ENCODE measurements at places on chromosomes 16 and 17. TPM values are rescaled to one million over a fixed set of nuclear protein-coding genes. Genes with fewer than 3 reads are reported as not detected.

- H3K4me1 ChIP-seq: no peaks in the 10 kb centered on the region
- H3K27ac ChIP-seq: no peak overlapping the region
- H3K4me3 ChIP-seq: no peak overlapping the region
- no peaks in the 10 kb centered on the region for H3K27me3 ChIP-seq
Measured at GRCh38 chr16:69497876-69498596, 67.7 kb upstream of the NFAT5 start.

GRCh38 chr17:57708410-57708809 lies 36.7 kb downstream of the CCDC182 start:
- no peaks in the 10 kb centered on the region for H3K36me3 ChIP-seq
- DNase-seq: no peak
- no peaks in the 10 kb centered on the region for H3K27me3 ChIP-seq
- no peaks in the 10 kb centered on the region for H3K4me1 ChIP-seq
- no peak overlapping the region for H3K4me3 ChIP-seq

DNA sequence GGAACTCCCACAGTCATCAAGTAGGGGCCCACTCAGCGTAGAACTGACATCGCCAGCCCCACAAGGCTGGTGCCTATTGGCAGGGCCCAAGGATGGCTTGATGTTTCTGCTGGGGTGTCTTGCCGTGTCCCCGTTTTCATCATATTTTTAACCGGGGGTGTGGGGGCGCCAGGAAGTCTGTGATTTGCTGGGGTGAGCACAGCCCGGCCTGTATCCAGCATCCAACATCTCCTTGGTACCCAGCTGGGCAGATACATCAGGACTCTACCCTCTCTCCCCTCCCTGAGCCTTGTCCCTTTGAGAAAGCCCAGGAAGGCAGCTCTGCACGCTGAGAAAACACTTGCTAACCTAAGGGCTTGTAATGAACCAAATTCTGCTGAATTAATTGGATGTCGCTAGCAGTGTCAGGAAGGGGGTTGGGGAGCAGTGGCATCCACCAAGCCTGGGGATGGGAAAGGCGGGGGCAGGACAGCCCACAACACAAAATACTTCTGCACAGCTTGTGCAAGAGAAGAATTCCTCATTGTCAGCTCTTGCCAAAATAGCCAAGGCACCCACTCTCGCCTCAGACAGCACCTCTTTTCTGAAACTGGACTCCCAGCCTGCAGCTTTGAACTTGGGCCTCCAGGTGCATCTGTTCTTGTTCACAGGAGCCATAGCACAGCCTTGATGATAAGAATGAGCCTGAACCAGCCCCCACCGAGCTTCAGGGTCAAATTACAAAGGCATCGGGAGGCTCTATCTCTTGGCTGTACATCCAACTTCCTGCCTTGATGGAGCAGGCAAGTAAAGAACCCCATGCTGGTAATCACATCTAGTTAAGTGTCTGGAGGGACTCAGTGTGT lies 63.7 kb upstream of the LYRM9 start:
- no peaks in the 10 kb centered on the region for H3K36me3 ChIP-seq
- no peak overlapping the region for H3K4me3 ChIP-seq
- H3K4me1 ChIP-seq: no peaks in the 10 kb centered on the region

DNA sequence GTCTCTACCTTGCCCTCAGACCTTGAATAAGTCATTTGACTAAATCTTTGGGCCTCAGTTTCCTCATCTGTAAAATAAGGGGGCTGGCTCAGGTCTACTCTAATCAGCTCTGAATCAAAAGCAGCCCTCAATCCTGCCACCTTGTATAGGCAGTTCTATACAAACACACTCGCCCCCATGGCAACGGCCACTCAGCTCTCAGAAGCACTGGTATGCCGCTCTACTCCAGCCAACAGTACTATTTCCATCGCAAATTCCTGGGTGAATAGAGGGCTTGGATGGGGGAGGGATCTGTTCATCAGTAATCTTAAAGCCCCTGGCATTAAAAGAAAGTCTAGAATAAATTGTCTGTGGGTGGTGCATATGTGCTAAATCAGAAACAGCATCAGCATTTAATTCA lies 21.2 kb upstream of the TAOK1 start:
- DNase-seq: no peak
- H3K4me3 ChIP-seq: no peak overlapping the region
- no peaks in the 10 kb centered on the region for H3K27me3 ChIP-seq

- no peak overlapping the region for H3K27ac ChIP-seq
- no peaks in the 10 kb centered on the region for H3K4me1 ChIP-seq
- DNase-seq: no peak
- H3K36me3 ChIP-seq: no peaks in the 10 kb centered on the region
Measured at GRCh38 chr17:81453076-81453475, 57.8 kb downstream of the BAHCC1 start.

DNA sequence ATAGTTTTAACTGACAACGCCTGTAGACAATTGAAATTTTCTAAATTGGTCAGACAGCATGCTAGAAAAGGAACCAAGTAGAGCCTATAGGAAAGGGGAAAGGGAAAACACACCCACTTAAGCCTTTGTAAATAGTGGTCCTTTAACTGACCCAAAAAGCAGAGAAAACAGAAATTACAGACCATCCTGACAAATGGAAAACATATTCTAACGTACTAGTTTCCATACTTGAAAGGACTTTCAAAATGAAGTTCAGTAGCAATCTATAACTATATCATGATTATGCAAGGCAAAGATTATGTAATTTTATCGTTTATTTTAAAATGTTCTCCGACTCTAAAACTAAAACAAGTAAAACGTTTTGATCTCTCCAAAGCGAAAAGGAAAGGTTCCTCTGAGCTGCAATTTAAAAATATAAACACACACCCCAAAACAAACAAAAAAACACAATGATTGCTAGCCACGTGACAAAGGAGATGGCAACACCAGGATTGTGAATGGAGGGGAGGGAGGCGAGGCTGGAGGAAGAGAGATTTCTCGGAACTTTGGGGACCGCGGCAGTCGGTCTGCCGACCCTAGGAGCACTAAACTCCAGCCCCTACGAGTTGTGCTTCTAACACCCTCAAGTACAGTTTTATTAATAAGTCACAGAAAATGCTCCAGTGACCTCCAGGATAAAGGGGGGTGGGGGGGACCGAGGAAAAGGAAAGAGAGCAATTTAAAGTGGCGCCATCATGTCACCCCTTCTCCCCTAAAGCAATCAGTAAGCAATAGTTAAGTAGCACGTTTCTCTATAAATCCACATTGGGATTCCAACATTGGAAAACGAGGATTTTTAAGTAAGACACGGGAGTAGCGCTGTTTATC lies 1.7 kb downstream of the KANSL1 start:
- H3K36me3 ChIP-seq: no peaks in the 10 kb centered on the region
- peak overlapping the region; percentile 100 for H3K27ac ChIP-seq
- DNase-seq: no peak
- H3K4me1 ChIP-seq: peaks cover 18% of the 10 kb centered on the region
- no peaks in the 10 kb centered on the region for H3K27me3 ChIP-seq

DNA sequence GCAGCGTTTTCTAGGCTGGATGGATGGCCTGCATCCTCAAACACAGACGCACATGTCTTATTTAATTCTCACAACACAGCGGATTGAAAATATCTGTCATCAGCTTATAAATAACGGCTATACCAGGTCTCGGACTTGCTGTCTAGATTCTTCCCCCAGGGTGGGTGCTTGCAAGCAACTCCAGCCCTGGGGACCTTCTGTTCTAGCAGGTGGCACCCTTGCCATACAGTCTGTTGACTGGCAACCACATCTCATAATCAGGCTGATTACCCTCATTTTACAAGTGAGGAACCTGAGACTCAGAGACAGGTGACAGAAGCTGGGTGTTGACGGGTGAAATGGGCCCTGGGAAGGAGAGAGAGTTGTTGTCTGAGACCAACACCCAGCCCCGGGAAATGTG lies 16.2 kb upstream of the SEZ6 start:
- H3K27me3 ChIP-seq: peaks cover 2% of the 10 kb centered on the region
- no peak overlapping the region for H3K4me3 ChIP-seq
- no peak overlapping the region for H3K27ac ChIP-seq
- no peaks in the 10 kb centered on the region for H3K4me1 ChIP-seq
- DNase-seq: no peak

DNA sequence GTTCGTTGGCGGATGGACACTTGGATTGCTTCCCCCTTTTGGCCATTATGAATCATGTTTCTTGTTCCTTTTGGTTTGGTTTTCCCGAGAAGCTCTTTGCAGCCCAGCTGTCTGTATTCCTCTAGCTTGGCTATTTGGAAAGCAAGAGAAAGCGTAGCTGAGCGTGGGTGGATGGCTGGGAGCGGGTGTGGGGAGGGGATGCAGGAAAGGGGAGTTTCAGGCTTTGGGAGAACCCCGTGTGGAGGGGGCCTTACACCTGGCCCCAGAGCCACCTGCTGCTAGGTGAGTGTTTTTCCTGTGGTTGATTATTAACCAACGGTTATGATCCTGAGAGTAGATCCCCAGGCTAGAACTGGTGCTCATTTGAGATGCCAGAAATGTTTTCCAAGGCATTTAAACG lies 103.7 kb downstream of the RAP1GAP2 start:
- no peaks in the 10 kb centered on the region for H3K4me1 ChIP-seq
- no peak overlapping the region for H3K4me3 ChIP-seq
- no peaks in the 10 kb centered on the region for H3K27me3 ChIP-seq
- no peak overlapping the region for H3K27ac ChIP-seq

DNA sequence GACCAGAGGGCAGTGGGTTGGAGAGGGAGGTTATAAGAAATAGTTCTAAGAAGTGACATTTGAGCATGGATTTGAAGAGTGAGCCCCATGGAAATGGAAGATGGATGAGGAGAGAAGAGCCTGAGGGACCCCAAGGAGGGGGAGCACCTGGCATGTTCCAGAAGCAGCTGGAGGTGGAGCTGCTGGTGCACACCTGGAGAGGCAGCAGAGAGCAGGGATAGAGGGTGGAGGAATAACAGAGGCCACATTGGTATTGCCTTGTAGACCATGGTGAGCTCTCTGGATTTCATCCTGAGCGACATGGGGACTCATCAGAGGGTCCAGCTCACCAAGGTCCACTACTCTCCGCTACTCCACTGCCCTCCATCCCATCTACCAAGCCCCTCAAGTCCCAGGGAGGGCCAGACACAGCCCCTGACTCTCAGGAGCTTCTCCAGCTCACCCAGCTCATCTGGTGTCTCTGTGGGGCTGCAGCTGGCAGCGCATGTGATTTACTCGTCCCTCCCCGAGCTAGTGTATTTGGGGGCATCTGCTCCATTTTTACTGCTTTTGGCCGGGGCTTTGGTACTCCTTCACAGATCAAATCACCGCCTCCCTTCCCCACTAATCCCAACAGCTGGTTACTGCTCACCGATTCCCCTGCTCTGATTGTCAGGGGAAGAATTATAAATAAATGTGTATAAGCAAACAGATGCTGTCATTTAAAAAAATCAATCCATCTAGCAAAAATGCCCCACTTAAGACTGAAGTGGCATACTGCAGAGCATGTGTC lies 22.1 kb upstream of the KDM8 start:
- H3K36me3 ChIP-seq: no peaks in the 10 kb centered on the region
- no peak overlapping the region for H3K27ac ChIP-seq
- H3K4me3 ChIP-seq: no peak overlapping the region
- DNase-seq: no peak

DNA sequence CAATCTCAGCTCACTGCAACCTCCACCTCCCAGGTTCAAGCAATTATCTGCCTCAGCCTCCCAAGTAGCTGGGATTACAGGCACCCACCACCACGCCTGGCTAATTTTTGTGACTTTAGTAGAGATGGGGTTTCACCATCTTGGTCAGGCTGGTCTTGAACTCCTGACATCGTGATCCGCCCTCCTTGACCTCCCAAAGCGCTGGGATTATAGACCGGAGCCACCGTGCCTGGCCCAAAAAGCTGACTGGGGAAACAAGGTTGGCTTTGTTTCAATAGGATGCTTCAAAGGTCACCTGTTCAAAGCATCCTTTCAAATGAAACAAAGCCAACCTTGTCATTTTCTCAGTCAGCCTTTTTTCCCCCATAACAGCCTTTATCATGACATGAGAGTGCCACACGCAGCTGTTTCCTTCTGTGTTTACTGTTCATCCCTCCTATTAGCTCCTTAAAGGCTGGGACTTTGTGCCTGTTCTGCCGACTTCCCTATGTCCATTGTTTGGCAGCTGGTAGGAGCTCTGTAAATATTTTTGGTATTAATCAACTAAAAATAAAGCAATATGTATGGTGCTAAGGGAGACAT lies 51.1 kb downstream of the ADAMTS18 start:
- no peak overlapping the region for H3K27ac ChIP-seq
- H3K4me1 ChIP-seq: no peaks in the 10 kb centered on the region
- H3K27me3 ChIP-seq: no peaks in the 10 kb centered on the region
- no peak overlapping the region for H3K4me3 ChIP-seq
- DNase-seq: no peak

- no peaks in the 10 kb centered on the region for H3K4me1 ChIP-seq
- no peak for DNase-seq
- peak overlapping the region; percentile 31 for H3K4me3 ChIP-seq
- H3K27ac ChIP-seq: peak overlapping the region; percentile 59
- H3K36me3 ChIP-seq: no peaks in the 10 kb centered on the region
Measured at GRCh38 chr17:68390888-68391545, 66.3 kb downstream of the WIPI1 start.

DNA sequence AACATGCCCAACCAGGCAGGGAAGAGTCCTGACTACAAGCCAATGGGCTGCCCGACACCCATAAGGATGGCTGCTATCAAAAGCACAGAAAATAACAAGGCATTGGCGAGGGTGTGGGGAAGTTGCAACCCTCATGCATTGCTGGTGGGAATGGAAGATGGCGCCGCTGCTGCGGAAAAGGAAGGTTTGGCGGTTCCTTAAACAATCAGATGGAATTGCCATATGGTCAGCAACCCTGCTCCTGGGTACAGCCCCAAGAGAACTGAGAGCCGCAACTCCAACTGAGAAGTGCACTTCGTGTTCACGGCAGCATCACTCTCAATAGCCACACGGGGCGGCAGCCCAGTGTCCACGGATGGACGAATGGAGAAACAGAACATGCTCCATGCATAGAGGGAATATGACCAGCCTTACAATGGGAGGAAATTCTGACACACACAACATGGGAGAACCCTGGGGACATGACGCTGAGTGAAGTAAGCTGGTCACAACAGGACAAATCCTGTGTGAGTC lies 193.3 kb downstream of the RBFOX3 start:
- H3K27ac ChIP-seq: no peak overlapping the region
- no peak overlapping the region for H3K4me3 ChIP-seq
- H3K4me1 ChIP-seq: no peaks in the 10 kb centered on the region
- peaks cover 86% of the 10 kb centered on the region for H3K27me3 ChIP-seq
- H3K36me3 ChIP-seq: no peaks in the 10 kb centered on the region

DNA sequence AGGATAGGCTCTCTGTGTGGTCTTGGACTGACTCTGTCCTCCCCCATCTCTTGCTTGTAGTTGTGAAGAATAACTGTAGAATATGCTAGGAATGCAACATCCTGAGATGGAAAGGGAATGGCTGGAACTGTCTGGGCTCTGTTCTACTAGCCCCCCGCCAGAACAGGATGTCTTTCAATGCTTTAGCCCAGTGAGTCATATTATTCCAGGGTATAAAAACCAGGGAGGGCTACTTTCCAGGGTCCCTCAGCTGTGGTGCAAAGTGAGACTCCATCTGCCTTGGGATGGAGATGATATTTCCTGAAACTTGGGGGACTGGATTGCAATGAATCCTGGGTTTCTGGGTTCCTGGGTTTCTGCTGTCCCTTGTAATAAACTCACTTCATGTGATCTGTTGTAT lies 32.1 kb downstream of the HYDIN start:
- H3K27me3 ChIP-seq: no peaks in the 10 kb centered on the region
- DNase-seq: no peak
- H3K4me3 ChIP-seq: no peak overlapping the region
- H3K27ac ChIP-seq: no peak overlapping the region
- no peaks in the 10 kb centered on the region for H3K36me3 ChIP-seq

GRCh38 chr16:16780588-16780987 lies 401.6 kb downstream of the NPIPA7 start:
- no peaks in the 10 kb centered on the region for H3K27me3 ChIP-seq
- no peak for DNase-seq

The ZNF764 gene
- 4.0 TPM for total RNA-seq

The G6PC1 gene
- total RNA-seq: not detected

The TBC1D3L gene
- total RNA-seq: 19.2 TPM

The SAMD14 gene
- total RNA-seq: 0.98 TPM

The GP2 gene
- total RNA-seq: 1.9 TPM

The FAM171A2 gene
- 2.7 TPM for total RNA-seq

The AHSP gene
- not detected for total RNA-seq
